ENCODE measurements at places on chromosomes 11 and 22. TPM values are rescaled to one million over a fixed set of nuclear protein-coding genes. Genes with fewer than 3 reads are reported as not detected.

Gene APOBEC3B
- 4.9 TPM for total RNA-seq

Gene SCUBE1
- 16.2 TPM for total RNA-seq

GRCh38 chr11:115958089-115959000, 454.1 kb upstream of the CADM1 start:
- no peaks in the 10 kb centered on the region for H3K36me3 ChIP-seq
- H3K4me3 ChIP-seq: no peak overlapping the region
- peaks cover 19% of the 10 kb centered on the region for H3K27me3 ChIP-seq

GRCh38 chr11:134132808-134133207, 63.9 kb downstream of the JAM3 start:
- H3K27ac ChIP-seq: no peak overlapping the region
- no peak for DNase-seq
- no peaks in the 10 kb centered on the region for H3K4me1 ChIP-seq
- no peaks in the 10 kb centered on the region for H3K27me3 ChIP-seq
- peaks cover 39% of the 10 kb centered on the region for H3K36me3 ChIP-seq

GRCh38 chr11:77580712-77581337, 8.9 kb upstream of the AQP11 start:
- H3K4me1 ChIP-seq: peaks cover 5% of the 10 kb centered on the region
- no peak for DNase-seq
- H3K27ac ChIP-seq: no peak overlapping the region
- no peaks in the 10 kb centered on the region for H3K27me3 ChIP-seq

GRCh38 chr11:59025097-59025496, 61.0 kb upstream of the GLYATL1B start:
- H3K27me3 ChIP-seq: peaks cover 55% of the 10 kb centered on the region
- H3K4me3 ChIP-seq: no peak overlapping the region
- no peaks in the 10 kb centered on the region for H3K36me3 ChIP-seq
- H3K4me1 ChIP-seq: no peaks in the 10 kb centered on the region
